NCI-H187 treated with DMSO at 0.1 percent for 48 hours (cell line): ENCODE measurements at places on chromosomes 13 and 19.

DNA sequence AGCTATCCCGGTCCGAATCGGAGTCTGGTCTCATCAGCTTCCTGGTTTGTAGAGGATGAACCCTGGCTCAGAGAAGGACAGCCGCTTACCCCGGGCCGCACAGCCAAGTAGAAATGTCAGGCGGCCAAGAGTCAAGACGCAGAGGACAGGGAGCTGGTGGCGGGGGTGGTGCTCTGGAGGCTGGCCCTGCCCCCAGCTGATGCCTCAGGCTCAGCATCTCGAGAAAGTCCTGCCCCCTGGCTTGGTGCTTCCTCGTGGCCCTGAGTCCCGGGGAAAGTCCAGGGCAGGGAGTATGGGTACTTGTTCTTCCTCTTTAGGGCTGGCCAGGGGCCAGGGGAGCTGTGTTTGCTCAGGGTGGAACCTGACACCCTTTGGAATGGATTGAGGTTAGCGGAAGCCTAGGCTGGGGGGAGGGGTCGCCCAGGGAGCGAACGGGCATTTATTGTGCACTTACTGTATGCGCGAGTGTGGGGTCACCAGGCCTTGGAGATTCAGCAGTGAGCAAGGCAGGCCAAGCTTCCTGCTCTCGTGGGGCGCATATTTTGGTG lies 2.2 kb downstream of the TJP3 start:
- DNase-seq: no peak

GRCh38 chr13:104140552-104140951 lies 1074.3 kb upstream of the SLC10A2 start:
- DNase-seq: no peak

DNA sequence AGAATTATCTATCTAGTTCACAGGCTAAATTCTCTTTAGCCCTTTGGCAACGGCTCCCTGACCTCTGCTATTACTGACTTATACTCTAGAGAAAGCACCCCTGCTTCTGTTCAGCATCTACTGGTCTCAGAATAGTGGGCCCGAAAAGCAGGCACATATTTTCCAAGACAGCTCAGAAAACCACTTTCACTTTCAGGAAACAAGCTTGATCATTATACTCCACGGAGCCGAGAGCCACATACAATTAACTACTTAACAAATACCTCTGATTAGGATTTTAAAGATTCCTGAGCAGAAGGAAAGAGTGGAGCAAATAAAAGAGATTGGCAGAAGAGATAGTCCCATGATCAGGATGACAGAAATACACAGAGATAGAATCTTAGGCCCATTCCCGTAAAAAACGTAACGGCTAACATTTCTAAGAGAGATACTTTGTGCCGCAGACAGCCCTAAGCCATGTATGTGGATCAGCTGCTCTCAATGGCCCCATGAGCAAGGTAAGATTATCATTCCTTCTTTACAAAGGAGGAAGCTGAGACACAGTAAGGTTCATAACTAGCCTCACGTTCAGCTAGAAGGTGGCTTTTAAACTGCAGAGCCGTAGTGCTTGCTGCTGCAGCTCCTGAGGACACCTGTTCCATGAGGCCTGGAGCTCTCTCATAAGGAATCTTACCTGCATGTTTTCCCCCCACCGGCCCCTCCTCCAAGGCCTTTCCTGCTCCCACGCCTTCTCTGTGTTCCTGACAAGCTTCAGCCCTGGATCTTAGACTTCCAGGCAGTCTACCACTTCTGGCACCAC lies 227.2 kb downstream of the FOXO1 start:
- DNase-seq: no peak

DNA sequence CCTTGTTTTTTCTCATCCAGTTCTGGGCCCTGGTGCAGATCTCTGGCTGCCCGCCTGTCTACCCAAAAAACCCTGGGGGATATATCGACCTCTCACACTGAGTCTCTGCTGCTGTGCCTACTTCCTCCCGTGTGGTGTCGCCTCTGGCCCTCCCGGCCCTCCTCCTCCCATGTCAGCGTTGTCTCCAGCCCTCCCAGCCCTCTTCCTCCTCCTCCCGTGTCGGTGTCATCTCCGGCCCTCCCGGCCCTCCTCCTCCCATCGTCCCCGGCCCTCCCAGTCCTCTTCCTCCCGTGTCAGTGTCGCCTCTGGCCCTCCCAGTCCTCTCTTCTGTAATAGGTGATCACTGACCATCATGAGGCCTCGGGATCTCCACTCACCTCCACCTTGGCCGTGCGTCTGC lies 81.8 kb downstream of the GPR12 start:
- DNase-seq: no peak

GRCh38 chr13:30504081-30504480 lies 38.3 kb upstream of the HMGB1 start:
- DNase-seq: no peak

- no peak for DNase-seq
Measured at GRCh38 chr19:15394426-15394825, 14.8 kb upstream of the AKAP8 start.

DNA sequence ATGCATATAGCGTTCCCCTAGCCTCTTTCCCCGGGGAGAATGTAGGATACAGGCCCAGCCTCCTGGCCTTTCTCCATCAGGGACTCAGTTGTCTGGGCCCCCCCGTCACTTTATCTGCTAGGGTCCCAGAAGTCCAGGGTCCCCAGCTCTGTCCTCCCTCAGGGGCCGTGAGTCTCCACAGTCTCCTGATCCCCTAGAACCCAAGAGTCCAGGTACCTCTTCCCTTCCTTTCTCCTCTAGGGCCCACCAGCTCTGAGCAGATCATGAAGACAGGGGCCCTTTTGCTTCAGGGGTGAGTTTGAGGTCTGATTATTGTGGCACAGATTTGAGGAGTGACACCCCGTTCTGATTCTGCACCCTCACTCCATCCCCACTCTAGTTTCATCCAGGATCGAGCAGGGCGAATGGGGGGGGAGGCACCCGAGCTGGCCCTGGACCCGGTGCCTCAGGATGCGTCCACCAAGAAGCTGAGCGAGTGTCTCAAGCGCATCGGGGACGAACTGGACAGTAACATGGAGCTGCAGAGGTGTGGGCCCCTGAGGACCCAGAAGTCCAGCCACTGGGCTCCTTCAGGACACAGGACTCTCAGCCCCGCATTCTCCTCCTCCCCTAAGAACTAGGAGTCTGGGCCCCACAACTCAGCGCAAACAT lies 758 bp downstream of the BAX start:
- DNase-seq: no peak

DNA sequence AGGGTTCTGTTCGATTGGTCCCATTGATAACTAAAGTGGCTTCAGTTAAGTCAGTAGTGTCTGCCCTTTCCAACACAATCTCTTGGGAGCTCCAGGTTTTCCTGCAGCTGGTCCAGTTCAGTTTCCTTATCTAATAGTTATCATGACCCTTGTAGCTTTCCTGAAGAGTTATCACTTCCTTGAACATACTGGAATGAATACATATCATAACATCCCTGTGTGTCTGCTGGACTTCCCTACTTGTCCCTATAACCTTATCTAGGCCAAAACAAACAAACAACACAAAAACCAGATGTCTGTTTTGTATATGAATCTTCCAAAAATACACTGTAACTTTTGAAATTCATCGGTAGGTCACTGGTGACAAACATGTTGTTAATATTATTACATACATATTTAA lies 167.6 kb downstream of the DCT start:
- DNase-seq: no peak

DNA sequence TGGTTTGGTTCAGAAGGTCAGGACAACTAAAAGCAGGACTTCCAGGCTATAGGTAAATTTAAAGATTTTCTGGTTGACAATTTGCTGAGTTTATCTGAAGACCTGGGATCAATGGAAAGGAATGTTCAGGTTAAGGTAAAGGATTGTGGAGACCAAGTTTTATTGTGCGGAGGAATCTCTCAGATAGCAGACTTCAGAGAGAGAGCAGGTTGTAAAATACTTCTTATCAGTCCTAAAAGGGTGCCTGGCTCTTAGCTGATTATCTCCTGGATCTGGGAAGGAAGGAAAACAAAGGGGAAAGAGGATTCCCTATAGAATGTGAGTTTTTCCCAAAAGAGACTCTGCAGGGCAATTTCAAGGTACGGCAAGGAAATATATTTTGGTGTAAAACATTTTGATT lies 851.5 kb downstream of the DACH1 start:
- DNase-seq: no peak

- no peak for DNase-seq
Measured at GRCh38 chr13:113427562-113428468, 25.5 kb downstream of the ADPRHL1 start.

DNA sequence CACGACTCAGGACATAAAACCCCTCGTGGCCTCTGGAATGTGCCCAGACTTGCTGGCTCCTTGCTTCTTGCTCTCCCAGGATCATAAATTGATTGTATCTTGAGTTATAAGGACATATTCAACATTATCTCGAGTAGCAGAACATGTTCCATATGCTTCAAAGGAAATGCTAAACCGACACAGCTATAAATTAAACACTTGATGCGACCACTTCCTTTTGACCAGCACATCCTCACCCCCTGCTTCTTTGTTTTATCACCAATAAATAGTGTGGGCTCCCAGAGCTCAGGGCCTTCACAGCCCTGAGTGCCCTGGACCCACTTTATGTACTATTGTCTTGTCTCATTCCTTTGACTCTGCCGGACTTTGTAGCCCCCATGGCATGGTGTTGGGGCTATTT lies 157.0 kb upstream of the PABPC3 start:
- DNase-seq: no peak

GRCh38 chr13:51435002-51435578 lies 17.7 kb downstream of the INTS6 start:
- no peak for DNase-seq

DNA sequence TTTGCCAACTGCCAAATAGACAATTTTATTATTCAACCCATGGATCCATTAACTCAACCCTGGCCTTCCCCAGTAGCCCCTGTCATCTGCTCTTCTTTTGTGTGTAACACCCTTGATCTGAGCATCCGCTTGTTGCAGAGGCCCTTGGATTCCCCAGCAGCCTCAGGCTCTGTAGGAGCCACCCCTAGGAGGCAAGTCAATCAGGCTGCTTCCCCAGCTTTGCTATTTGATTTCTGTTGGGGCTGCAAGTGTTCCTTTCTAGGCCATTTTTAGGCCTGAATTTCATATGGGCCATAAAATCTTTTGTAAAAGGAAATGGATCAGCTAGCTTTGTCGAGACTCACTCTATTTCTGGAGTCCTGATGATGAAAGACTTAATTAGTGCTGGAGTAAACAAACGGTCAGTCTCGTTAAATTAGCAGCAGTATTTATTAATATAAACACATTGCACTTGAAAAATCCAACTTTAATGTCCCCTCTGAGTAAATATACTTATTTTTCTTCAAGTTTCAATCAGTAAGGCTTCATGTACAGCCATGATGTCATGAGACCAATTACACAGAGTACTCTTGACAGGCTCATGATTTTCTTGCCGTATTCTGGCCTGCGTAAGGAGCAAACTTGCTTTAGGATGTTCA lies 105.3 kb downstream of the RGCC start:
- DNase-seq: no peak

DNA sequence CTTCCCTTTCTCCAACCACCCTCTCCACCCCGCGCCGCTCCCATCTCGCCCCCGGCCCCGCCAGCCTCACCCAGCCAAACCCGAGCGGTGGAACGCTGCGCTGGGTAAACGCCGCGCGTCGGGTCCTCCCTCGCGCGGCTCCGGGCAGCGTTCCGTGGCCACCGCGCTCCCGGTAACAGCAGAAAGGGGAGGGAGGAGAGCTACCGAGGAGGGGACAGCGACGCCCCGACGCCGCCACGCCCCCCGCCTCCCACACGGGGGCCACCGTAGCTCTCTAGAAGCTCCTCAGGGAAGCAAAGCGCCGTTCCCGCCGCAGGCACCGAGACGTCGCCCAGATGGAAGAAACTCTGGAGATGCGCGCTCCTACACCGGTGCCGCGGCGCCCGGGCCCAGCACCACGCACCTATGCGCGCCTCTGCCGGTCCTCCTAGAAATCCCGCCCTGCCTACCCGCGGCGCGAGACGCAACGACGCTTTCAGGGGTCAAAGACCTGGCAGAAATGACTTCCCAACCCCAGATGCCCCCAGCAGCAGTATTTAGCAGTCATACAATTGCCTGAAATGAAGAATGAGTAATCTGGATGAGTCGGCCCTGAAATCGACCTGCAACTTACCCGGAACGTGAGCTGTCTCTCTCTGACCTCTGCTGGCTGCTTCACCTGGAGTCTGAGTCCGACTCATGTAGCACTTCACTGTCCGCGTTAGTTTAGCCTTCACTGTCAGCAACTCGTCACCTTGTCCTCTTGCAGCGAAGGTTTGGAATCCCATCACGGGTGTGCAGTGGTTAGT lies at the start of gene RUBCNL:
TSS of gene RUBCNL (minus strand) at position 189 of the 788 bp plus-strand sequence. CDS start 14,777 bp downstream, outside the sequence.
- no peak for DNase-seq

DNA sequence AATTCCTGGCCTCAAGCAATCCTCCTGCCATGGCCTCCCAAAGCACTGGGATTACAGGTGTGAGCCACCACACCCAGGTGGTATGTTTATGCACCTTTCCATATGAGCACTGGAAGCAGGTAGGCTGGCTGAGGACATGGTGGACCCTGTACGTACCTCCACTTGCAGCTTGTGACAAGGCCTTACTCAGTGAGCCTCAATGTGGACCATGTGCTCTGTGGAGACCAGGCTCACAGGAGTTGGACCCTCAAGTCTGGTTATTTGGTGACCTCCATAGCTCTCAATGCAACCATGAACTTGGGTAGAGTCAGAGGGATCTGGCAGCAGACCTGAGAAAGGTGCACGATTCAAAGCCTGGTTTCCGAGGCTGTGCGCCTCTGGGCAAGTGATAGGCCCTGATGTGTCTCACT lies 5.5 kb downstream of the ACP4 start:
- no peak for DNase-seq

DNA sequence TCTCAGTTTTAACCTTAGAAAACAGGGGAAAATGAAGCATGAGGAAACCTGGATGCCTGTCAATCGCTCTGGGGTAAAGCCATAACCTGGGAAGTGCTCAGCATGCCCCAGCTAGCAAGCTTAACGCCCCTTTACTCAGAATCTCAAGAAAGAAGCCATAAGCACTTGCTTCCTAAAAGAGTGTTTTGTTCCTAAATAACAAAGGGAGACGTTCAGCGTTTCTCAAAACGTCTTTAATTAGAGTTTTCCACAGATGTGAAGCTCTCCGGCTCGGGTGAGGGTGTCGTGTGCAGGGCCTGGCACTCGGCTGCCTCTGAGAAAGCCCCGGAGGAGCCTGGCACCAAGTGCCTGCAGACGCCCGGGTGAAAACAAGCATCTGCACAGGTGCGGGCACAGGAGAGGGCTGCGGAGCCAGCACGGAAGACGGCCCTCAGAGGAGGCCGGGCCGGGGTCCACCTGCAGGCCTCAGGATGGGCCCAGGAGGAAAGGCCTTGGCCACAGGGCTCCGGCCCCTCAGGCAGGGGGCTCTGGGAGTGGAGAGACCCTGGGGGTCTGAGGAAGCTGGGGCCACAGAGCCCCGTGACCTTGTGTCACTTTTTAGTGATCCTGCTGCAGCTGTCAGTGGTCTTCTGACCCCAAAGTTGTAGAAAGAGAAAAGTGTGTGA lies 6.2 kb downstream of the GAS6 start:
- no peak for DNase-seq

DNA sequence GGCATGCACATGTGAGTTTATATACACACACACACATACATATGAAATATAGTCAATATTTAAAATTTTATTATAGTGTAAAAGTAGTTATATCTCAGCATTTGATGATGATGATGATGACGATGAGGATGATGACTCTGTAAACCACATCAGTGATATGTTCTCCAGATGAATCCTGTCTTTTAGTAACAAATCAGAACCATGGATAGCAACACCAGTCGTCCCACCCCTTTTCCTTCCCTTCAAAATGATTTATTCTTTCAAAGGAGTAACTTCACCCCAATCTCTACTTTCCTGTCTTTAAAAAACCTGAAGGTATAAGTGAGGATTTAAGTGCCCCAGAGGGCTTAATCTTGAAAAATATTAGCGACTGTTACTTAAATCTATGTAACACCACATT lies 74.1 kb downstream of the DCLK1 start:
- no peak for DNase-seq
